ENCODE measurements at places on chromosomes 3 and 15.

DNA sequence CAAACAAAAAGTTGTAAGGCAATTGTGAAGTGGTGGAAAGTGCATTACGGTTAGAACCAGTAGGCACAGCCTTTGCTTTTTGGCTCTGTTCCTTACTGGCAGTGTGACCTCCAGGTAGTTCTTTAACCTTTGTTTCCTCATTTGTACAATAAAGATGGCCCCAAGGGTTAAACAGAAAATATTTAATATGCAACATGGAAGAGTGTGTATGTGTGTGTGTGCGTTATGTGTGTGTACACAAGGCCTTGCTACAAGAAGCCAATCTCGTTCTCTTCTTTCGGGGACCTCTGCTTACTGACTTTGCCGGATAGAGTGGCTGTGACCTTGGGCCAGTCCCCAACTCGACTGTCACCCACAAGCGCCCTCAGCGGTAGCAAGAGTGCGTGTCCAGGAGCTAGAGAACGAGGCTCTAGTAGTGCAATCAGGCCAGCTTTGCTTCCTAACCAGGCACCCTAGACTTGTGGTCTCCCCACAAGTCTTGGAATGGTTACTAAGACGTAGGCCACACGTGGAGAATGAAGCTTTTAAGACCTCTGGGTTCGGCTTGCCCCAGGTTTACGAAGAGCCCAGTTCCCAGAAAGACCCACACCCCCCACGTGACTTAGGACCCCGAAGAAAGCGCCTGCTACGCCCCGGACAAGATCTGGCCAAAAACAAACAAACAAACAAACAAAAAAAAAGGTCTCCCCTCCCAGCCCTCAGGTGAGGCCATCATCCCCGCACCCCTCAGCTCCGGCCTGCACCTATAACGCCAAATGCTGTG, 593 bp downstream of the CIAO2A start:
- peak; percentile 15 for DNase-seq

GRCh38 chr3:58361866-58362265, 29.2 kb downstream of the PXK start:
- no peak for DNase-seq

DNA sequence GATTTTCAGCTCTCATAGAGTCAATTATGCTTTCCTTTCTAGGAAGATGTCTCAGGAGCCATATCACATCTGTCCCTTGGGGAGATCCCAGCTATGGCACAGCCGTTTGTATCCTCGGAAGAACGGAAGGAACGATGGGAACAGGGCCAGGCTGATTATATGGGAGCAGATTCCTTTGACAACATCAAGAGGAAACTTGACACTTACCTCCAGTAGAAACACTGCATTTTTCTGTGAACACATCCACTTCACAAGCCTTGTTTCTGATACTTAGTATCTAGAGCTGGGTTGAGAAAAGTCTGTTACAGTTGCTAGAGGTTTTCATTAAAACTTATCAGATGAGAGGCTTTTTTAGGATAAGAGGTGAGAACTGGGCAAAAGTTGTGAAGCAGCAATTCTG, 35.4 kb downstream of the GYG1 start:
- DNase-seq, result no peak

GRCh38 chr3:60064210-60065178, 1014.7 kb upstream of the CFAP20DC start:
- no peak for DNase-seq

DNA sequence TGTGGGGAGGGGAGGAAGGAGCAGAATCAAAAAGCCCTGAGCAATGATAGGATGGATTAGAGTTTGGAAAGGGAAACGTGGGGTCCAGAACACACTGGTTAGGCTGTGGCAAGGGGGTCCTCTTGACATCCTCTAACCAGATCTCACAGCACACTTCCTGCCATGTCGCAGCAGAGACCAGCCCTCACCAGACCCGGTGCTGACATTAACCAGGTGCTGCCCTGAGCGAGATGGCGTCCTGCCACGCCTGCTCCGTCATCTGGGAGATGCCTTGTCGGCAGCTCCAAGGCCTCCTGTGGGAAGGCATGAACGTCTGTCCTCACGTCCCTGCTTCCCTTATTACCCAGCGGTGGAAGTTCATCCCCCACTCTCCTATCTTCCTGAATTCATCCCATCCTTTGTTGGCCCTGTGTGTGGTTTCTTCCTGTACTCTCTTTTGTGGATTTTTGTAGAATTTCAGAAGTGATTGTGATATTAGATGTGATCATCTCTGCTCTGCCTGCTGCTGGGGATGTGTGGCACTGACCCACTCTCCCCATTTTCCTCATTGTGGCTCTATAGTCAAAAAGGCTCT, 29.4 kb upstream of the MYZAP start:
- DNase-seq, result no peak

DNA sequence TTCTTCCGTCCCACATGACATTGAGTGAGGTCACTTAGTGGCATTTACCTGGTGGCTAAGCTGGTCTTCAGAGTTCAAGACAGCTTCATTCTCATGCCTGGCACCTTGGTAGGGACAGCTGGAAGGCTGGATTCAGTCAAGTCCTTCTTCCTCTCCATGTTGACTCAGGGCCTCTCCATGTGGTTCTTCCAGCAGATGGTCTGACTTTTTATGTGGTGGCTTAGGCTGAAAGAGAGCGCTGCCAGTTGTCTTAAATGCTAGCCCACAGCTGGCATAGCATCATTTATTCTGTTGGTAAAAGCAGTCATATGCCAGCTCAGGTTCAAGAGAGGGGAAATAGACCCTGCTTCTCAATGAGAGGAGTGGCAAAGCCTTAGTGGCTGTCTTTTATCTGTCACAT, 53.0 kb upstream of the CTDSPL start:
- DNase-seq, result no peak

- no peak for DNase-seq
Observed at GRCh38 chr3:113649174-113649845, 47.1 kb downstream of the USF3 start.

DNA sequence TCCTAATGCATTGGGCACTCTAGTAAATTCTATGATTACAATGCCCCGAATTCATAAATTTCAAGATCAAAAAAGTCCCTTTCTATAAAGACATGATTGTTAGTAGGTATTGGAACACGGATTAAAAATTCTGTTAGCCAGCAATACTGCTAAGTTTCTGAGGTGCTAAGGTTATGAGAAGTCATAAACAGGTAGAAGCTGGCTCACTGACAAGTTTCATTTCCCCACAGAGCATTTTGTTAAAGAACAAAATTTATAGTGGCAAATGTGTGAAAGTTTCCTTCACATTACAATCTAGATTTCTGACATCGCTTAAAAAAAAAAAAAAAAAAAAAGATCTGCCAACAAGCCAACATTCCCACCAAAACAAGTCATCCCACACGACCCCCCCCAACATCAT, 12.4 kb upstream of the MAN2C1 start:
- DNase-seq, result no peak

GRCh38 chr3:192339214-192339613, 388.1 kb downstream of the FGF12 start:
- no peak for DNase-seq

- DNase-seq, result no peak
Observed at GRCh38 chr15:63735449-63735848, 98.3 kb downstream of the HERC1 start.

Data from progenitor cell of endocrine pancreas (in vitro differentiated cells).